Stimulated activated naive CD4-positive, alpha-beta T cell treated with Interleukin-2 at 50 U/mL for 16 hours (primary cell): ENCODE measurements at places on chromosomes 13 and 19.

DNA sequence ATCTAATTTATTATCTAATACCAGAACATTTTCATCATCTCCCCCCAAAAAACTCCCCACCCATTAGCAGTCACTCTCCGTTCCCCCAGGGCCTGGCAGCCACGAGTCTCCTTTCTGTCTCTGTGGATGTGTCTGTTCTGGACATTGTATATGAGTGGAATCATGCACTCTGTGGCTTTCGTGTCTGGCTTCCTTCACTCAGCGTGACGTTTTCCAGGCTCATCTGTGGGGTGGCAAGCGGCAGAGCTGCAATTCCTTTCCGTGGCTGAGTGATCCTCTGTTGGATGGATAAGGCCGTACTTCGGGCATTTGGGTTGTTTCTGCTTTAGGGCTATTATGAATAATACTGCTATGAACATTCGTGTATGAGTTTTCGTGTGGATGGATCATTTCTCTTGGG is 3.1 kb downstream of the AP2S1 start:
- DNase-seq = no peak

GRCh38 chr13:112267660-112268059 is 108.5 kb upstream of the SPACA7 start:
- DNase-seq = no peak

- no peak for DNase-seq
Measured at GRCh38 chr13:49265822-49266221, 18.1 kb downstream of the CDADC1 start.

DNA sequence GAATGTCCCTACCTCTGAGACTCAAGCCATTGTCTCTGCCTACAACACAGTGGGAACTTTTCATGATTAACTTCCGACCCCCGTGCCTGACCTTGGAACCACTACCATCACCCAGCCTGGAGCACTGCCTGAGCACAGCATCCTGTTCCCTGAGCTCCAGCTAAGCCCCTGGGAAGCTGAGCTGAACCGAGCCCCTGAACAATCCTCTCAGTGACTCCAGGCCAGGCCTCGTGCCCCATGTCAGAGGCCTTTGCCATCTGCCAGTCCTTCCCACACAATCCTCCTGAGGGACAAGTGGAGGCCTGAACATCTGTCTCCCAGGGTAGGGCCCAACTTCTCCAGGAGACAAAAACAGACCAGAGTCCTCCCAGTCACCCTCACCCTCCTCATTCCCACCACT is 17.5 kb downstream of the CEACAM3 start:
- DNase-seq = no peak

GRCh38 chr13:80251403-80251802 is 89.5 kb downstream of the SPRY2 start:
- DNase-seq = no peak

- DNase-seq = no peak
Measured at GRCh38 chr19:47377208-47377701, 28.1 kb downstream of the DHX34 start.

DNA sequence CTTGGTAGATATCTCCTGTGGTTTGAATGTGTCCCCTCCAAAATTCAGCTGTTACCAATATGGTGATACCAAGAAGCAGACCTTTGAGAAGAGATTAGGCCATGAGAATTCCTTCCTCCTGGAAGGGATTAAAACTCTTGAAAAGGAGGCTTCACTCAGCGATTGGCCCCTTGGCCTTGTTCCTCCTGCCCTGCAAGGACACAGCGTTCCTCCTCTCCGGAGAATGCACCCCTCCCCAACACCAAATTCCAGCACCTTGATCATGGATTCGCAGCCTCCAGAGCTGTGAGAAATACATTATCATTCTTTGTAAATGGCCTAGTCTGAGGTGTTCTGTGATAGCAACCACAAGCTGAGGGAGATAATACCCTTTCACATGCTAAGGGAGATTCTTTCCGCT is 34.5 kb upstream of the ARHGEF7 start:
- no peak for DNase-seq

DNA sequence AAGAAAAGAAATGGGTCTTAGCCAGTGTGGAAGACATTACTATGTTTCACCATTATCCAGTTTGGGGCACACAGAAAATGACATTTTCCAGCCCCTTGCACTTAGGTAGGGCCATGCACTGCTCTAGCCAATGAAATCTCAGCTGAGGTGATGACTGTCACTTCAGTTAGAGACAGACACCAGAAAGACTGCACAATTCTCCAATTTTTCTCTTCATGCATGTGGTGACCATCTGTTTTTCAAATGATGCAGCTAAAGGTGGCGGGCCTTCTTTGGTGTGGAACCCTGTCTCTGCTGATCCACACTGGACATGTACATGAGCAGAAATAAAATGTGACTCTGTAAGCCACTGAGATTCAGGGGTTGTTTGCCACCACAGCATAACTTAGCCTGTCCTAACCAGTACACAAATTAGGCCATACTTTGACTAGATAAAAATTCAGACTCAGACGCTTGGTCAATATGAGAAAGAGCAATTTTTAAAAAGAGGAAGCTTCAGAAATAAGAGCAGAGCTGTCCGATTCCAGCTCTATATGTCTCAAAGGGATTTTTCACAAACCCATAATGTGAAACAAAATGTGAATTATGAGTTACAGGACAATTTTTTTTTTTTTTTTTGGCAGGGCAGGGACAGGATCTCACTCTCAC is 6.7 kb downstream of the ZNF565 start:
- no peak for DNase-seq

- DNase-seq = no peak
Measured at GRCh38 chr19:28169168-28169887, 1043.6 kb downstream of the UQCRFS1 start.

GRCh38 chr13:113110852-113111315 is 5.3 kb downstream of the F7 start:
- no peak for DNase-seq

DNA sequence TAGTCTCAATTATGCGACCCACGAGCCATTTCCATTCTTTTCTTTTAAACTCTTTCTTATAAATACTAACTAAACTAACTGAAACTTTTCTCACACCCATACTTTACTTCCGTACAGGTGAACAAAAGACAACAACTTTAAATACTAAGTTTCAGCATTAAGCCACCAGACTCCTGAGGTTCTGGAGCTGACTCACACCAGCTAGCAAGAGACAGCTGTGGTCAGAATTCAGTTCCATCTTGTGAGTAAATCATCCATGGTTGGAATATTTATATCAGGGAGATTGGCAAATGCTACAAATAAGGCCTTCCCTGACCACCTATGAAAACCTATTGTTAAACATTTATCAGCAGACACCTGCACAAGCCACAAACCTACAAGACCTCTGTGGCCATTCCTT is 897.0 kb downstream of the EFNB2 start:
- DNase-seq = no peak

DNA sequence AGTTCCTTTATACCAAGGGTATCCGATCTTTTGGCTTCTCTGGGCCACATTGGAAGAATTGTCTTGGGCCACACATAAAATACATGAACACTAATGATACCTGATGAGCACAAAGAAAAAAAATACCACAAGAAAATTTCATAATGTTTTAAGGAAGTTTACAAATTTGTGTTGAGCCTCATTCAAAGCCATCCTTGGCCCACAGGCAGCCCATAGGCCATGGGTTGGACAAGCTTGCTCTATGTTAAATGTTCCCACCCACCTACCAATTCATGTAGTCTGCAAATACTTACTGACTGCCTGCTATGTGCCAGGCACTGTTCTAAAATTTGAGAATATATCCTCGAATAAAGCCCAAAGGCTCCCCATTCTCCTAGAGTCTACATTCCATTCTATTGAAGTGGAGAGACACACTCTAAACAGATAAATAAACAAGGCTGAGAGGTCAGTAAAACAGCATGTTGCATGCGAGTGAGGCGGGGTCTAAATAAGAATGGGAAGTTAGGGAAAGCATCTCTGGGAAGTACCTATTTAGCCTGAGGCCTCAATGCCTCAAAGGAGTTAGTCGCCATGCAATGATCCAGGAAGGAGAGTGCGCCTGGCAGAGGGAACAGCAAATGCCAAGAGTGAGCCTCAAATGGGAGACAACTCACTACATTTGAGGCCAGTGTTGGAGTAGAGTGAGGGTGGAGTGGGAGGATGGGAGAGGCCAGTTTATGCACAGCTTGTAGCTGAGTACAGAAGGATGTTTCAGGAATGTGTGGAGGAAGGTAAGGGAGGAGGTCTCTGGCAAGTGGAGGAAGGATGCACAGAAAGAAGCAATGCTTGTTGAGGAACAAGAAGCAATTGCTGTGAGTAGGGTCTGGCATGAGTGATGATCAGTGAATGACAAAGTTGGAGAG is 52.5 kb upstream of the CLDN10 start:
- no peak for DNase-seq

- no peak for DNase-seq
Measured at GRCh38 chr19:39867133-39867532, 21.0 kb upstream of the FBL start.

GRCh38 chr19:6739883-6740588 is 556 bp downstream of the TRIP10 start:
- no peak for DNase-seq

DNA sequence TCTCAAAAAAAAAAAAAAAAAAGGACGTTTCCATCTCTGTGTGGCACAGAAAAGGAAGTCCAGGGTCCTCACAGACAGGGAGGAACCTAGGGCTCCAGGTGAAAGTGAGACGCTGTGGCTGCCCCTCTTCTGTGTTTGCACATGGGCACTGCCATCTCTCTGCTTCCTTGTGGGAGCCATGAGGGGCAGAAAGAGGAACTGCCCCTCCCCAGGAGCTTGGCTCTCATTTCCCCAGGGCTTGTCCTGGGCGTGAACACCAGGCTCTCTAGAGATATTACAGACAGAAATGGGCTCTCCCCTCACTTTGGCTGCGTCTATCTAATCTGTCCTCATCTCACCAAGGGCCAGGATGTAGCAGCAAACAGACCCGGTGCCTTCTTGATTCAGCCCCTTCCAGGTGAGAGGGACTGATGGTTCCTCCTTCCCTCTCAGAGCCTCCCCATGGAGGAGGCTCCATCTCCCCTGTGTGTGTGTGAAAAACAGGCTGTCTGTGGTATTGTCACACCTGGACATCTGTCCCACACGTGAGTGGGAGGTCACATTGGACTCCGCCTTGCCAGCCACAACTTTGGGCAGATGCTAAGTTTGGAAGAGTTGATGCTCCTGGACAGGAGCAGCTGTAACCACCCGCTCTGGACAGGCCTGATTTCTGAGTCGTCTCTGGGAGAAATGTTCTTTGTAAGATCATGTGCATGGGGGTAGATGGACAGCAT is 840 bp upstream of the LILRA4 start:
- no peak for DNase-seq

- no peak for DNase-seq
Measured at GRCh38 chr19:12668346-12668745, 1.7 kb downstream of the WDR83 start.

DNA sequence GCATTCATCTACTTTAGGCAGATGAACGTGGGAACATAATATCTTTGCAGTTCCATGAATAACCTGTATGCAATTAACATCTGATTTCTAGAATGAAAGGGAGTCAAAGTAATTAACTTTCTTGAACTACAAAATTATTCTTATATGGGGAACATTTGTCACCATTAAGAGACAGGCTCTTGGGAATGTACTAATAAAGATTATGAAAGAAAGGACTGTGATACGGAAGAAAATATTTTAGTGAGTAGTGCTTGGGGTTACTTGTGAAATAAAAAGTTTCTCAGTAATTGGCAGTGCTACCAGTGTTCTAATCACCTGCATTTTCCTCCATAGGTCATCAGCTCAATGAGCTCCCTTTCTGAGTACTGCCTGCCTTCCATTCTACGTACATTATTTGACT is 85.4 kb downstream of the FRY start:
- no peak for DNase-seq

DNA sequence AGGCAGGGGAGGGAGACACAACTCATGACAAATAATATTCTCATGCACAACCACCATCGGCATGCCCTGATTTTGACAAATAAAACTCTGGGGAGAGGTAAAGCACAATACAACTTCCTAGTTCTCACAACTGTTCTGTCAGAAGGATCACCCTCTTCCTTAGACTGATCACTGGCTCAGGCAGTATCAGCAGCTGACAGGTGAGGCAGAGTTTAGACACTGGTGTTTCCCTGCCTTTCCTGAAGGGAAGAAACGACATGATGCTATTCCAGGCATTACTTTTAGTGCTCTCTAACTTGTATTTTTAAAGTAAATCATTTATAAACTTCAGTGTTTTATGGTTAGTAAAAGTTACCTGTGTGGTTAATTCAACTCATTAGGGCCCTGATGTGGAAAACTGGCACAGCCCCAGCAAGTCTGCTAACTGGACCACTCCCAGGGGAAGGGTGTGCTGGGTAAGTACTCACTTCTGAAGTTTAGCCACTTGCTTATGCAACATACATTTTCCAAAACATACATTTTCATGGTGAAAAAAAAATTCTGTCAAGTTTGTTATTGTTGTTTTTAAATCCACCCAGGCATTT is 82.8 kb downstream of the CRYL1 start:
- no peak for DNase-seq

GRCh38 chr13:97395447-97396136 is 38.4 kb upstream of the RAP2A start:
- no peak for DNase-seq

GRCh38 chr13:39918620-39919236 is 263.3 kb downstream of the COG6 start:
- DNase-seq = no peak

DNA sequence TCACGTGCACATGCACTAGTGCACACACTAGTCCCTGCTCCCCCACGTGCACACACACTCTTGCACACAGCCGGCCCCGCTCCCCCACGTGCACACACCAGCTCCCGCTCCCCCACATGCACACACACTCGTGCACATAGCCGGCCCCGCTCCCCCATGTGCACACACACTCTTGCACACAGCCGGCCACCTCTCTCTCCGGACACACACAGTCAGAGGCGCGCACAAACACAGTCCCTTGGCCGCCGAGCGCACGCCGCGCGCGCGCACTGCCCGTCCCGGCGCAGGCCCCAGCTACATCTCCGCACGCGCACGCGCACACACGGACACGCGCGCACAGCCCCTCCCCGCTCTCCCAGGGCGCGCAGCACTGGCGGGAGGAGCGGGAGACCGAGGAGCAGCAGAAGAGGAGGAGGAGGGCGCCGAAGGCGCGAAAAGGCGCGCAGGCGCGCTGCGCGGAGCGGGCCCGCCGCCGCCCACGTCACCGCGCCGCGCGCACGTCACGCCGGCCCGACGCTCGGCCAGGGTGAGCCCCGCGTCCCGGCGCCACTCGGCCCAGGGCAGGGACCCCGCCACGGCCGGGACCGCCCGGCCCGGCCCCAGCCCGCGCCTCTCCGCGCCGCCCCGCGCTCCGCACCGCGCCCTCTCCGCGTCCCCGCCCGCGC is at the start of gene TFDP1:
TFDP1 (plus strand) TSS at position 549 of the 665 bp plus-strand sequence. CDS start 1,085 bp downstream, outside the sequence.
- peak; percentile 63 for DNase-seq

- no peak for DNase-seq
Measured at GRCh38 chr13:41053384-41053826, 7.9 kb upstream of the WBP4 start.

- DNase-seq = no peak
Measured at GRCh38 chr13:44792096-44792495, 197.2 kb downstream of the NUFIP1 start.

- DNase-seq = no peak
Measured at GRCh38 chr13:40652588-40652940, 13.9 kb downstream of the FOXO1 start.

- no peak for DNase-seq
Measured at GRCh38 chr13:76596216-76596615, 290.0 kb downstream of the KCTD12 start.

- no peak for DNase-seq
Measured at GRCh38 chr13:32903720-32904119, 112.5 kb upstream of the KL start.

GRCh38 chr19:5054551-5055456 is 85.9 kb downstream of the KDM4B start:
- DNase-seq = no peak
